ENCODE measurements at places on chromosomes 6 and 20.

GRCh38 chr20:1085492-1086276 lies 32.7 kb upstream of the PSMF1 start:
- DNase-seq, result no peak

- no peak for DNase-seq
These were observed 11.5 kb downstream of the RNF217 start for GRCh38 chr6:124973780-124974179.

DNA sequence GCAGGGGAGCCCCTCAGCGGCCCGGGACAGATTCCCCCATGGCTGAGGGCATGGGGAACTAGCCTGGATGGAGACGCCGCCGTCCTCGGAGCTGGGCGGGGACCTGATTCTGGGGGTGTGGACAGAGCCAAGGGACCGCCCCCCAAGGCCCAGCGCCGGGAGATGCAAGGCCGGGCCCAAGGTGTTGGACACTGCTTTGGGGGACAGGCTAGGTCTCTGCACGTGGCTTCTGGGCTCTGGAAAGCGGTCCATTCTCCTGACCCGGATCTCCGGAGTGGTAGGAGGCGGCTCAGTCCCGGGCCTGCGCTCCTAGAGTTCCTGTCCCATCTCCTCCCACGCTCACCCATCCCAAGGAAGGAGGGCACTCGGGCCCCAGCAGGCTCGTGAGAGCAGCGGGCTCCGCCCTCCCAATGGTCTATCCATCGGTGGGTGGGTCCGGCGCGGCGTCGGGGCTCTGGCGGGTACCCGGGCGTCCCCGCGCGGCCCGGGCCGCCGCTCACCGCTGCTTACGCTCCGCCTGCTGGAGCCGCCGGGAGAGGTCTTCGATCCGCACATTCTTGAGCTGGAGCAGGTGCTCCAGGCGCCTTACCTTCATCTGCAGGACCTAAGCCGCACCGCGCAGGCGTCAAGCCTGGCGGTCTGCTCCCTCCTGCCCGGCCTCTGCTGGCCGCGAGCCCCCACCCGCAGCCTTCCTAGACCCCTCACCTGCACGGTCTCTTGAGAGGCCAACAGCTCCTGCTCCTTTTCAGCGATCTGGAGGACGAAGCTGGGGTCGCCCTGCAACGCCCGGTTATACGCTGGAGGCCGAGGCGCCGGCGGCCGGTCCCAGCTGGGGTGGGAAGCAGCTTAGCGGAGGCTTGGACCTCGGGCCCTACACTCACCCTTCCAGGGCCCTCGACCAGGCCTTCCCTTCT lies 3.3 kb downstream of the SPEF1 start:
- no peak for DNase-seq

DNA sequence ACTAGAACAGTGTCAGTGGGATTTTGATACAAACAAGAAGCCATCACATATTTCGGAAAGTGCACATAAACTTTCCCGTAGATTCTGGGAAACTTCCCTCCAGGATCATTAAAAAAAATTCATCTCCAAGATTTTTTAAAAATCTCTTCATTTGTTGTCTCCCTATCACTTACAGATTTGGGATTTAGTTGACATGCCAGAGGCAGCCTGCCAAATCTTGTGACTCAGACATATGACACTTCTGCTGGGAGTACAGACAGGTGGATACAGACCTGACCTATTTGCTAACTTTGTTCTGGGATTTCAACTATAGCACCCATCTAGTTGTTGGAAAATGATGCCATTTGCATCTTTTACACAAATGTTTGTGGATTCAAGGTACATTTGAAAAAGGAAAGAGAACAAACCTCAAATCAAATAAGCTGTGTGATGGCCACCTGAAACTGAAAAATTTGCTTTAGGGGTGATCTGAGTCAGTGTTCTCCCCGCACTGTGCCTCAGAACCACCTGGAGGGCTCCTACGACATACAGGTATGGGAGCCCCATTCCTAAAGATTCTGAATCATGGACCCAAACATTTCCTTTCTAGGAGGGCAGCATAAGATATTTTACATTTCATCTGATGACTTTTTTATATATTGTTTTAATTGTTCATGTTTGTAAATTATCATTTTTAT lies 21.9 kb upstream of the CD2AP start:
- no peak for DNase-seq

- DNase-seq, result peak; percentile 4
These were observed 650 bp upstream of the CASP8AP2 start for GRCh38 chr6:89828988-89829471.

- no peak for DNase-seq
These were observed 400.9 kb downstream of the TAF4 start for GRCh38 chr20:61664556-61665320.

DNA sequence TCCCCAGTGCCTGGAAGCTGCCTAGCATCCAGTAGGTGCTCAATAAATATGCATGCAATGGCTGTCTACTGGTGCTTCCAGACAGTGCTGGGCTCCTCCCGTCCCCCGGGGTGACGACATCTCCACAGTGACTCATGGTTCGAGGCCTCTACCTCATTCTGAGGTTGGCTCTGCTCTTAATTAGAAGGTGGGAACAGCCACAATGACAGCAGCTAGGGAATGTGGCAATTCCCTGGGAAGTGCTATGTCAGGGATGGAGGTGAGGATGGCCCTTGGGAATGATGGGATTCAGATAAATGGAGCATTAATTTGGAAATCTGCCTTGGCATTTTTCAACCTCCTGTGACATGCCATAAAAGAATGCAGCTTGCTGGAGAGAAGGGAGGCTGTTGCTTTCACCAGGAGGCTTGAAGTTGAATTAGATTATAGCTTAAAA lies 43.5 kb upstream of the NFATC2 start:
- DNase-seq, result no peak

DNA sequence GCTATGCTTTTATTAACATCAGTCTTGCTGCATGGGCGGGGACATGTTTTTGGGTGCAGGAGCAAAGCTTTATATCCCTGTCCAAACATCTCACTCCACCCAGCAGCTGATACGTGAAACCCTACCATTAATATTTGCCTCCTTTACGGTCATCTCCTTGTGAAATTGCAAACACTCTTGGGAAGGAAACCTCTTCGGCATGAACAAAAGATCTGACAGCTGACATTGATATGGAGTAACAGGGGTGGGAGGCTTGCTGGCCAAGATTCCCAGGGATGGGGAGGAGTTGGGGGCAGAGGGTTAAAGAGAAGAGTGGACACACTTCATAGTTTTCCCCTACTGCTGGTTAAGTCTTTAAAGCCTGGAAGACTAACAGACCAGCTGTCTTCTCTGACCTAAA lies 22.2 kb upstream of the VEGFA start:
- DNase-seq, result no peak

DNA sequence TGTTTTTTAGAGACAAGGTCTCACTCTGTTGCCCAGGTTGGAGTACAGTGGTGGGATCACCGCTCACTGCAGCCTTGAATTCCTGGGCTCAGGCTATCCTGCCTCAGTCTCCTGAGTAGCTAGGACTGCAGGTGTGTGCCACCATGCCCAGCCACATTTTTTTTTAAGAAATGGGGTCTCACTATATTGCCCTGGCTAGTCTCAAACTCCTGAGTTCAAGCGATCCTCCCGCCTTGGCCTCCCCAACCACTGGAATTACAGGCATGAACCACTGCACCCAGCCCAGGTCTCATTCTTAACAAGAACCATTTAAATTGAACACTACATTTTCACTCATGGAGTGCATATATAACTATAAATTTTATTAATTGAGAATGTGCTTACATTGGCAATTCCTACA lies 20.5 kb downstream of the RPF2 start:
- DNase-seq, result no peak

DNA sequence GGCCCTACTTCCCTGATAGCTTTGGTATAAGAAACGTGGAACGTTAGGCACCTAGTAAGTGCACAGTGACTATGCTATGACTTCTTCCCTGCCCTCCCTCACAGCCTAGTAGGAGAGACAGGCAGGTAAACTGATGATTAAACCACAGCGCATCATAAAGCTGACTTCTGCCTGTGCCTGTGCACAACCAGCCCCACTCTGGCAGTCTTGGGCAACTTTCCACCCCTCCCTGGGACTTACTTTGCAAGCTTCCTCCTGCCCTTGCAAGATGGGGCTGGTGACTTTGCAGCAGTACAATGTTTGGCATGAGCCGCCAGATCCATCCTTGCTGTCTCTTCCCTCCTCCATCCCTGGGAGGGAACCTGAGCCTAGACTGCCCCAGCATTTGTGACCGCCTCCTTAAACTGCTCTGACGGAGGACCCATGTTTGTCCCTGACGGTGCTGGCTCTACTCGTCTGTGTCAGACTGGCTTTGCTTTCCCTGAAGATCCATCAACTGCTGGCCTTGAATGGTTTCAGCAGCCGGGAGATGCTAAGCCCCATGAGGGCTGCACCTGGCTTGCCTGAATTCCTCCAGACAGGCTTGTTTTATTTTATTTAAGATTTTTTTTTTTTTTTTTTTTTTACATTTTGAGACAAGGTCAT lies 36.1 kb downstream of the EFCAB8 start:
- DNase-seq, result no peak

- DNase-seq, result no peak
These were observed 162.2 kb downstream of the GJA1 start for GRCh38 chr6:121597654-121598053.

- DNase-seq, result no peak
These were observed 11.2 kb downstream of the TFEB start for GRCh38 chr6:41724228-41724580.

GRCh38 chr20:51931371-51931781 lies 129.1 kb upstream of the SALL4 start:
- no peak for DNase-seq

DNA sequence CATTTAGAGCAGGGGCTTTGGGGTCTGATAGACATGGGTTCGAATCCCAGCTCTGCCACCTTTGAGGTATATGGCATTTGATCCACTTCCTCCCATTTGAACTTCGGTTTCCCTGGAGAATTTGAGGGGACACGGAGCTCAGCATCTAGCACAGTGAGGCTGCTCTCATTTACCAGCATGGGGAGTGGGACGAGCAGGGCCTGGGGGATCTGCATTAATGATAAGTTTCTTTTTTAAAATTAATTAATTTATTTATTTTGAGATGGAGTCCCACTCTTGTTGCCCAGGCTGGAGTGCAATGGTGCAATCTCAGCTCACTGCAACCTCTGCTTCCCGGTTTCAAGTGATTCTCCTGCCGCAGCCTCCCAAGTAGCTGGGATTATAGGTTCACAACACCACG lies 52.6 kb downstream of the VSTM2L start:
- no peak for DNase-seq

GRCh38 chr6:147000545-147001488 lies 203.4 kb upstream of the STXBP5 start:
- DNase-seq, result no peak

GRCh38 chr20:59403261-59403961 lies 103.0 kb downstream of the EDN3 start:
- peak; percentile 58 for DNase-seq

GRCh38 chr6:36666287-36666686 lies 12.2 kb upstream of the CDKN1A start:
- DNase-seq, result no peak

GRCh38 chr6:113558966-113559365 lies 298.2 kb upstream of the MARCKS start:
- no peak for DNase-seq

DNA sequence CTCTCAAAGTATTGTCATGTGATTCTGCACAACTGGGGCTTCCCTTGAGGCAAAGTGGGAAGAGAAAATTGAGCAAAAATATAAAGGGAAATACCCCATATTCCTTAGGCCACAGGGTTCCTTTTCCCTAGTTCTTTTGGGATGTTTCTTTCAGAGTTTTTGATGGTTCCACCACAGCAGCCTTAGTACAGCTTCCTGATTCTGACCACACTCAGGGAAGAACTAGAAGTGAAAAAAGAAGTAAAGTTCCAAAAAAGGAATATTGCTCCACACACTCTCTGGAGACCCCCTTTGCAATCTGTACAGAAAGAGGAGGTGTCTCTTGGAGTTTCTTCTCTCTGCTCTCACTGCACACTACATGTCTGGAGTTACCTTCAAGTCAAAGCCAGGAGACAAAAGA lies 27.9 kb upstream of the HLA-DQA2 start:
- DNase-seq, result no peak

GRCh38 chr6:34190504-34191122 lies 44.7 kb upstream of the GRM4 start:
- DNase-seq, result no peak

DNA sequence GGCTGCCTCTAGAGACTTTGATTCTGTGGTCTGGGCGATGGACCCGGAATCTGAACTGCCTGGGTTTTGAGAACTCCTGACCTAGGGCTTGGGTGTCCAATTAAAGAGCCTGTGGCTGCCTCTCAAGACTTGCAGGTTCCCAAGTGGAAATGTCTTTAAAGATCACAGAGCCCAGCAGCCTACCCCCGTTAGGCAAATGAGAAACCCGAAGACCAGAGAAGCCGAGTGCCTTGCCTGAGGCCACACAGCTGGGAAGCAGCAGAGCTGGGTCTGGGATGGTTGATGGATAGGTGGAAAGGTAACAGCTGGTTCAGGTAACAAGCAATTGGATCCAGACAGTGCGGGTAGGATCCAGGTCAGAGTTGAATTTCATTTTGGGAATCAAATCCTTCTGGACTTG lies 25.8 kb downstream of the KCNB1 start:
- DNase-seq, result no peak

- no peak for DNase-seq
These were observed 20.5 kb upstream of the LTV1 start for GRCh38 chr6:143822584-143823024.

GRCh38 chr20:51461306-51461705 lies 81.2 kb downstream of the NFATC2 start:
- no peak for DNase-seq

GRCh38 chr20:34575271-34575670 lies 16.8 kb downstream of the MAP1LC3A start:
- DNase-seq, result no peak

DNA sequence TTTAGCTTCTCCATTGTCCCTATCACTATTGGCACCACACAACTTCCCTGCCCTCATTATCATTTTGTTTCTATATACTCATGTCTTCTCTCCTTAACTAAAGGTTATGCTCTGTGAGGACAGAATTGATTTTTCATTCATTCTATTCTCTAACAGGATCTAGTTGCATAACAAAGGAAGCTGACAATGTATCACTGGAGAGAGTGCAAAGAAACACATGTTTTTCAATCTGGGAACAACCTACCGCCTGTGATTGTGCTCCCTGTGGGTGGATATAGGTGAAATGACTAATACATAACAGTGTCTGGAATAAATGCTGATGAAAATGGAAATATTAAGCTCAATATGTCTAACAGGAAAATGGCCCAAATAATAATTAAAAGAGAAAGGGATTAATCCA lies 56.6 kb downstream of the COL12A1 start:
- no peak for DNase-seq

DNA sequence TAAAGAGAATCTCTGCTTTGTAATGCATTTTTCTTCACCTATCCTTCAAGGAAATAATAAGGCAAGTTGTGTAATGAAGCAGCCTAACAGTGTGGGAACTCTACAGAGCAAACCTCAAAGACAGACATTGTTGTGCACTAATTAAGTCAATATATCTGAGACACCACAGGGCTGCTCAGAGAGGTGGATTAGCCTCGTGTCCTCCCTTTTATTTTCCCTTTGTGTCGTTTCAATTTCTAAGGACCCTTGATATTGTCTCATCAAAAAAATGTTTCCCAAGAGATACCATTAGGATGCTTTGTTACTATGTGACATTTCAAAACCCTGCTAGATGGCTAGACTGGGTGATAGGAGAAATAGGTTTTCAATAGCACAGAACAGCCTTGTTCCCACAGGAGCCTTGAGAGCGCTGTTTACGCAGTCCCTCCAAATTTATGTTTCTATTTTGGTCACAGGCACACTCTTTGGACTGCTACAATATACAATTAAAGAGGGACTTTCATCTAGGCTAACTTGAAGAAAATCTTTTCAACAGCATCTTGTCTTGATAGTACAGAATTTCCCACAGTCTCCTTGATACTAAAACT lies 23.1 kb downstream of the UBE3D start:
- no peak for DNase-seq

GRCh38 chr20:53149890-53150205 lies 177.7 kb downstream of the TSHZ2 start:
- DNase-seq, result no peak

Data from stimulated activated CD8-positive, alpha-beta memory T cell treated with anti-CD3 and anti-CD28 coated beads, Interleukin-15, amount 100 ng/mL, for 1 hour (primary cell).